ENCODE measurements at places on chromosomes 3 and 15.

DNA sequence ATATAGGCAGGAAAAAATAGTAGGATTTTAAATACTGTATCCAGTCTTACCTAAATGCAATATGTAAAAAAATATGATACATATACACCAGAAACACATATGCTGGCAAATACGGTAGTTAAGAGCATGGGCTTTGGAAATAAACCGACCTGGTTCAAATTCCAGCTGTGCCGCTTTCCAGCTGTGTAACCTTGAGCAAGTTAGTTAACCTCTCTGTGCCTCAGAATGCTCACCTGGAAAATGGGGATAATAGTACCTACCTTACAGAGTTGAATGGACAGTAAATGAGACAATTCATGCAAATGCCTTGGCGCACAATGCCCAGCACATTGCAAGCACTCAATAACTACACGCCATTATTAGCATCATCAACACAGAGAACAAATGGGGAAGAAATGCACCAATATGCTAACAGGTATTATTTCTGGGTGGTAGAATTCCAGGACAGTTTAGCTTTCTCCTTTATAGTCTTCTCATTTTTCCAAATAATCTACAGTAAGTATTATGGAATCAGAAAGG lies 50.6 kb downstream of the SUMF1 start:
- DNase-seq, result no peak

GRCh38 chr15:91807122-91807521 lies 46.4 kb upstream of the SLCO3A1 start:
- DNase-seq, result no peak

- DNase-seq, result peak; percentile 27
Observed at GRCh38 chr3:14725564-14726440, 50.9 kb downstream of the C3orf20 start.

GRCh38 chr3:52831500-52832301 lies 1.2 kb upstream of the ITIH4 start:
- DNase-seq, result peak; percentile 83

DNA sequence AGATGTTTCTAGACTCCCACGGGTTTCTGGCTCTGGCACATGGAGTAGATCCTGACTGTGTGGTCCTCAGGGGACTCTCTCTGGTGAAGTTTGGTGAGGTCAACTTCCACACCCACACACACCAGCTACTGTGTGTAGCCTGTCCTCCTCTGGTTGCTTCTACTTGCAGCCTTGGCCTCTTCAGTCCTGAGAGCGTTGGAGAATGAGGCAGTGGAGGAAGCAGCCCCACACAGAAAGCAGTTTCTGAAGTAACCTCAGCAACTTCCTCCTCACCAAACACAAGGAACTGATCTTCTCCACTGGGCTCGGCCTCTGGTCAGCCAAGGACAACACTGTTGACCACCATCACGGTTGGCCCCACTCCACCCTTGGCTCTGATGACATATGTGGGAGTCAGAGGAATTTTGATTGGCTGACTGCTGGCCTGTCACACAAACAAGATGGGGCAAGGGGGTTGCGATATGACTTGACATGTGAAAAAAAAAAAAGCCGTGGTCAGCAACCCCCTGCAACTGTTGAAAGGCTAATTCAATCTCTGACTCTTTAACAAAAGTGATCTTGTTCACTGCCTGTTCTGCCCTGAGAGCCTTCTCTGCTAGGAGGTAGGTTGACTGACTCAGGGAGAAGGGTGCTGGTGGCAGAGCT lies 19.6 kb downstream of the CD86 start:
- no peak for DNase-seq

- DNase-seq, result no peak
Observed at GRCh38 chr3:190577225-190577624, 63.3 kb downstream of the IL1RAP start.

- DNase-seq, result no peak
Observed at GRCh38 chr3:6770397-6770690, 90.6 kb upstream of the GRM7 start.

- DNase-seq, result peak; percentile 29
Observed at GRCh38 chr3:24177201-24177600, 232.1 kb downstream of the NR1D2 start.

DNA sequence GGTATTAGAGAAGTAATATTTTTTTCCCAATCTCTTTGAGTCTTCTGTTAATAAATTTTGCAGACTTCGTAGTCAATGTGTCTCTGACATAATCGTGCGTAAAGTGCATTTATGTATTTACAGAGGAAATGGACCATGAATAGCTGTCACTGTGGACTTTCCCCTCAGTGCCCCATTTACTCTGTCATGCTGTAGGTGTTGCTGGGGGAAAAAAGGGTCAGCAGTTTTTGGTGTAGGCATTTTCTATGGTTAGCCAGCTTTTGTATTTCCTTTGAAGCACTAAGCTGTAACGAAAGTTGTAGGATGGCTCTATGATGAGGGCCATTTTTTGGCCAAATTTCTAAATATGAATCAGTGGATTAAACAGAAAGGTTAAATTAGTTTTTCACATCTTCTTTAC lies 598.4 kb downstream of the FGF12 start:
- no peak for DNase-seq

DNA sequence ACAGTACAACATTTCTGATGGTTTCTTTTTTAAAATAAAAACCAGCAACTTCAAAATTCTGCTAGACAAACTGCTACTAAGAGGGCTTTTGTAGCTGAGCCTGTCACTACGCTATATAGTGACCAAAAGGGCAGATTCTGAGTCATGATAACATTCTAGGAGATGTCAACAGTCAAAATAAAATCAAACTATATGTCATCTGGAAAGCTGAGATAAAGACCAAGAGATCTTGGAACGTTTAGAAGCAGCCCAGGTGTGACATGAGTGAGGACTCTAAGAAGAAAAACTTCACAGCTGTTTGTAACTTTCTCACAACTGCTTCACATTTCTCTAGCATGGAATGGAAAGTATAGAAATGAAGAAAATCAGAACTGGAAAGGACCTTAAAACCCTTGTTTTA lies 84.6 kb downstream of the FILIP1L start:
- no peak for DNase-seq

DNA sequence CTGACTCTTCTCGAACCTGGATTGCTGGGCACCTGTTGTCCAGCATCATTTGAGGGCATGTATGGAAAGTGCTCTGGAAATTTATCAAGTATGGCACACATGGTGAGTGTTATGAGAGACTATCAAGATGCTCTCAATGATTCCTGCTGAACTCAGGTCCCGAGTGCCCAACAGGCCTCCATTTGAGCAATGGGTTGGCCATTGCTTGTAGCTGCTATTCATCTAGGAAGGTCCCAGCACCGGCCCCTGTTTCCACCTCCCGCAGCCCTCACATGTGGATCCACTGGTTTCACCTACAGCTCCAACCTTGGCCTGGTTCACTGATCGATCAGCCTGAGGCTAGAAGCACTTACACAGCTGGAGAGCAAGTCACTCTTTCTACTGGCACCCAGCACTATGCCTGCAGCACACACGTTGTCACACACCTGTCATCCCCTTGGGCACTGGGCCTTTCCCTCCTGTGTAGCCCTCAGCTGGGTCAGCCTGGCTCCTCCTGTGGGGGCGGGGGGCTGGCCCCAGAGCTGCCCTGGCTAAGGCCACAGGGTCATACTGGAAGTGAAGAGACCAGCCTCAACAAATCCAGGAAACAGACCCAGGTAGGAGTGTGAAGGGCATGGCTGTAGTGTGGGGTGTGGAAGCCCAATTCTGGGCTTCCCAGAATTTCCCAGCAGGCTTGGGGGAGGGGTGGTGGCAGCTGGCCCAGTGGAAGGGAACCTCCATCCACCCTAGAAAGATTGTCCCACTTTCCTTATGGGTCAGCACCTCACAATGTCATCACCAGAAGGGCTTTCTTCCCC lies 41.7 kb upstream of the SMAD3 start:
- no peak for DNase-seq

- DNase-seq, result no peak
Observed at GRCh38 chr15:53746101-53746500, 13.4 kb downstream of the WDR72 start.

DNA sequence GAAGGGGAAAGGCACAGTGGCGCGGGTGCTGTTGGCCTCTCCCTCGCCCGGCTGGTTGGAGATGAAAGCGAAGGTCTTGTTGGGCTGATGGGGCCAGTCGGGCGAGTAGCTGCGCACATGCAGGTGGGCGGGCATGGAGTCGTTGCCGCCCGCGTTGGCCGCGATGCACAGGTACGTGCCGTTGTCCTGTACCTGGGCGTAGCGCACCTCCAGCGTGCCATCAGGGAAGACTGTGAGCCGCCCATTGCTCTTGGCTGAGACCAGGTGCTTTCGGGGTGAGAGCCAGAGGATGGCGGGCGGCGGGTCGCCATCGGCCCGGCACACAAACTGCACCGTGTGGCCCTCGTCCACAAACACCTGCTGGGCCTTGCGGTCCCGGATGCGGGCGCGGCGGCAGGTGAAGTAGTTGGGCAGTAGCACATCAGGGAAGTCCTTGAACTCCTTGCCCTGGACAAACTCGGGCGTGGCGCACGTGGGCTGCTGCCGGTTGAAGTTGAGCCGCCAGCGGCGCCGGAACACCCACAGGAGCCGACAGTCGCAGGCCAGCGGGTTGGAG lies 18.4 kb downstream of the LINGO1 start:
- DNase-seq, result no peak

GRCh38 chr3:39158148-39158715 lies 4.8 kb upstream of the CSRNP1 start:
- DNase-seq, result no peak

GRCh38 chr15:35448294-35448693 lies 97.7 kb downstream of the DPH6 start:
- peak; percentile 50 for DNase-seq

DNA sequence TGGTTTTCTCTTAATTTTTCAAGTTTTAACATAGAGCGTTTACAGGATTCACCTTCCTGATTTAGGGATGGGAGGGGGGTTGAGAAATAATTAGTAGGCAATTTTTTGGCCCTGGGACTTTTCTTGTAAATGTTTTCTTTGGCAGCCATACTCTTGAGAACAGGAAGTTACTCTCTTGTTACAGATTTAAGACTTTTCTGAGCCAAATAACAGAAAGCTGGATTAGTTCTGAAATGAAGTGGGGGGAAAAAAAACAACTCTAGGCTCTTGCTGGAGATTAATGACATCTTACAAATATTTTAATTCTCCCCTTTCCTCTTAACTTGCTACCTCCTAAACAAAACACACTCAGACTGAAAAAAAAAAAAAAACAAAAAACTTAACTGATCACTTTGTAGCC lies 13.8 kb upstream of the POLR2M start:
- DNase-seq, result peak; percentile 60

GRCh38 chr3:46565607-46566039 lies 479 bp downstream of the LRRC2 start:
- DNase-seq, result peak; percentile 7

DNA sequence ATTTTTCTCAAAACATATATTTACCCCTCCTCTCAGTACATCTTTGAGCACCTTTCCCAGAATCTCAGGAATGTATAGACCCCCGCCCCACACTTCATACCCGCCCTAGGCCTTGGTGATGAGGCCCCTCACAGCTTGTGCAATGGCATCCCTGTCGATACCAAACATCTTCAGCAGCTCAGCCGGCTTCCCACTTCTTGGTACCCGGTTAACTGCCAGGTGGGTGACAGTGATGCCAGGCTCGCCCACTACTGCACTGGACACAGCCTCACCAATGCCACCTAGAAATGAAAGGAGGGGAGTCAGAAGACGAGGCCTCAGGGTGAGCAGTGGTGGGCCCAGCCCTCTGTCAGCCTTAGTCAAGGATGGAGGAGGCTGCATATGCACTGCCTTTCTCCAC lies 30.2 kb downstream of the TKT start:
- DNase-seq, result no peak

DNA sequence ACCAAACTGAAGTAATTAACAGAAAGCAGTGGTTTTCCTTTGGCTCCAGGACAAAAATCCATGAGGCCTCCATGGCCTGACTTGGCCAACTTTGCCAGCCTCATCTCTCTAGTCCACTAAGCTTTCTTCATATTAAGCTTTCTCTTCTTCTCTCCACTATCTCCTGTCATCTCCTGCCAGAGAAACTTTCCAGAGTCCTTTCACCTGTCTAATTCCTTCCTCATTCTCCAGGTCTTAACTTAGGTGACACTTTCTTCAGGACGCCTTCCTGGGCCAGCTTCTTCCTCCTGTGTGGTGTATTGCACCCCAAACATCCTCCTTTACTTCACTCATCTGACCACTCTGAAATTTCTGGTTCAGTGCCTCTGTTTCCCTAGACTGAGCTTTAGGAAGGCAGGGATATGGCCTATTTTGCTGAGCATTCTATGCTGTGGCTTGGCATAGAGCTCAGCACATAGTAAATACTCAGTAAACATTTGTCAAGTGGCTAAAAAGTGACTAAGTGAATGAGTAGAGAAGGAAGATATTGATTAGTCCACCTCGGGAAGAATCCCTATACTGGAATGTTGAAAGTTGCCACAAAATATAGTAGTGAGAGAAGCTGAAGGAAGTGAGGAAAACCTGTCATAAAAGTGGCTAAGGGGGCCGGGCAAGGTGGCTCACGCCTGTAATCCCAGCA lies 34.6 kb upstream of the IGF2BP2 start:
- no peak for DNase-seq

DNA sequence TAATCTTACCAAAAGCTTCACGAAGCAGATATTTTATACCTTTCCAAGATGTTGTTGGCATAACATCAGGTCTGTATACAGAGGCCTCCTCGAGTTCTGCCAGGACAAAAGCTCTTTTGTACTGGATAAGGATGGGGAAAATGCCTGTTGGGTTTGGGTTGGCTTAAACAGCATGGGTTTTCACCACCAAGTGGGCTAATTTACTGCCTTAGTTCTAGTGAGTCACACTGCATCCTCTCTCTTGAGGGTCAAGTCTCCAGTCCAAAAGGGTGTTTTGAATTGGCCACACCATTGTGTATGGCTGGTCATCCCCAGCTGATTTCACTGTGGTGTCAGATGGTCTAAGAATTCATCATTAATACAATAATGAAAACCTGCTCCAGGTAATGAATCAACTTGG lies 26.1 kb upstream of the BHLHE40 start:
- DNase-seq, result no peak

- no peak for DNase-seq
Observed at GRCh38 chr3:127042634-127043033, 59.7 kb downstream of the PLXNA1 start.

DNA sequence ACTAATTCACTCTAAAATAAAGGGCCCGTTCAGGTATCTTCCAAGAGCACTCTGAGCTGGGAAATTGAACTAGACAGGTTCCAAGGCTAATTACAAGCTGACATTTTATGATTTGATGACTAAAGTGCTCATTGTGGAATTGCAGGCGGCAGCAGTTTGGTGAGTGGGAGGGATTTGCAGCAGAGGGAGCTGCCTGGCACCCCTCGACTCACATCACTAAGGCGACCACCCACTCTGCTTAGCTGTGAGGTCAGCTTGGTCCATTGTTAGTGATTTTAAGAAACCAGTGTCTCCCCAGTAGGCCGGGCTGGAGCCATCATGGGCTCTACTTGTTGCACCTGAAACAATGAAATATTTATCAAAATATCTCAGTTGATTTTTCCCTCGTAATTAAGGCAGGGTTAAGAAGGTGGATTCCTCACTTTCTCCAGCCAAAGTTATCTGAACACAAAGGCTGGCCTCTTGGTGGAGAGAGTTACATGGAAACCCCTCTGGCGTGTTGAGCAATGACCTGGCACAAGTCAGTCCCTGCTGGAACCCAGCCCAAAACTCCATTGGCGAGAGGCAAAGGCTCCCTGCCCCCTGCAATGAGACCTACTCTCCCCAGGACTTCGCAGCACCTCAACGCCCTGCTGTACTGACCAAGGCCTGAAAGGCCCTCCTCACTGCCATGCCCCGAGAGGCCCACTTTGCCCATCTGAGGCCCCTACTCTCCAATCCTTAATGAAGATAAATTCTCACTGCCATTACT lies 65.0 kb upstream of the ATP2B2 start:
- no peak for DNase-seq

- DNase-seq, result peak; percentile 63
Observed at GRCh38 chr3:50340448-50341329, at the start of gene RASSF1. RASSF1 (minus strand) TSS chr3:50340836; CDS start chr3:50340805, 31 bp downstream.

- DNase-seq, result no peak
Observed at GRCh38 chr3:85182975-85183752, 224.4 kb downstream of the CADM2 start.

Data from fibroblast of skin of scalp (primary cell).